ENCODE measurements at places on chromosomes 4 and X.

DNA sequence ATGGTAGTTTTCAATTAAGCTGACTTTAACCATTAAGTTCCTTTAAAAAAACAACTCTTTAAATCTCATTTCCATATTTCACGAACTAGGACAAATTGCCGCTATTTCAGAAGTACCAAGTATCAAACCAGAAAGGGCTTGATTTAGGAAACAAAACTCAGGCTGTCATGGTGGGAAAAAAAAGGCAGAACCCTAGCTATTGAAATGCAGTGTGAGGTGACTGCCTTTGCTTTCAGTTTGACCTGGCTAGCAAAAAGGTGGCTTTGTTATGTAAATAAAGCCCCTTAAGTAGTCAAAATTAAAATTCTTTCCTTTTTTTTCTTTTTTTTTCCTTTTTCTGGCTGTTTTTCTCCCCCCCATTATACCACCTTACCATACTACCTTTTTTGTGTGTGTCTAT lies 40.6 kb upstream of the CYP2U1 start:
- DNase-seq: no peak

DNA sequence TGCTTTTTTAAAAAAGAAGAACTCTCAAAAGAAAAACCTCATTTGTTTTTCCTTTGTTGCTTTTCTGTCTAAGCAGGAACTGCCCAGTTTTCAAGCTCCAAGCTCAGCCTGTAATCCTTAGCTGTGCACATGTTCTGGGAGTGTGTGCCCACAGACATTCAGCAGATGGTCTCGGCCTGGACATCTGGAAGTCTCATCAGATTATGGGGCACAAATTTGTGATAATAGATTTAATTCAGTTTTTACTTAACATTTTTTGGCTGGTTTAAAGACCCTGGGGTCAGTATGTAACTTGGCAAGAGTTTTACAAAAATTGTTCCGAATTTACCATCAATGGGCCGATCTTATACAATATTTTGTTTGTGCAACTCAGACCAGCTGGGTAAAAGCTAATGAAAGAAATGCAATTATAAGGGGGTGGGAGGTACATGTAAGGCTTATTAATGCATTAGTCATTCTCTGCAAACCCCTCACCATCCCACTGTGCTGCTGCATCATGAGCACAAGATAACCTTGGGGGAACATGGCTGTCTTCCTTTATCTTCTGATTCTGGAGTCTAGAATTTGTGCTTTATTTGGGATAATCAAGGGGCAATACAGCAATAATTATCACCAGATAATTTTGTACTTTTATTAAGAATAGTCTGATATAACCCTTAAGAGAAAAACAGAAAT lies 86.9 kb upstream of the PHOX2B start:
- no peak for DNase-seq

DNA sequence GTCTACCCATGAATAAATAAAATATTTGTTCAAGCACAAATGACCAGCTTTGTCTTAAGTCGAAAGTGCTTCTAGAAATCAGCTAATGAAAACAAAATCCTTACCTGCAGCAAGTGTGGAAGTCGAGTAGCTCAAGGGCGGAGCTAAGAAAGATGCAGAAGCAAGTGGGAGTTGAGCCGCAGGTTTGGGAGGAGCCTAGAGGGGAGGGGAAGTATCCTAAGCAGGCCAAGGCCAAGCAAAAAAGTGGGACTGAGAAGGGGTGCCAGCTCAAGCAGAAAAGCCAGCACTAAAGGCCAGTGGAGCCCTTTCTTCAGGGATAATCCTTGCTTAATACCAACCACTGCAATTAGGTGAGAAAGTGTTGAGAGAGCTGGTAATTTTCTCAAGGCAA lies 60.8 kb downstream of the DLG3 start:
- DNase-seq: no peak

GRCh38 chr4:185520119-185520518 lies 15.2 kb downstream of the PDLIM3 start:
- no peak for DNase-seq

GRCh38 chr4:158111241-158111640 lies 61.6 kb downstream of the GASK1B start:
- no peak for DNase-seq
